Calu3 (cell line): ENCODE measurements at places on chromosomes 12 and 14.

DNA sequence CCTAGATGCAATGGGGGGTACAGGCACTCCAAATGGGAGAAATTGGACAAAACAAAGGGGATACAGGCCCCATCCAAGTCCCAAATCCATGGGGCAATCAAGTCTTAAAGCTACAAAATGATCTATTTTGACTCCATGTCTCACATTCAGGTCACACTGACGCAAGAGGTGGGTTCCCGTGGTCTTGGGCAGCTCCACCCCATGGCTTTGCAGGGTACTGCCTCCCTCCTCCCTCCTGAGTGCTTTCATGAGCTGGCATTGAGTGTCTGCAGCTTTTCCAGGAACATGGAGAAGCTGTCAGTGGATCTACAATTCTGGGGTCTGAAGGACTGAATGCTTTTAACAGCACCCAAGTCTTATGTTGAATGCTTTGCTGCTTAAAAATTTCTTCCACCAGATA, 274.5 kb upstream of the LRIG3 start:
- no peak for DNase-seq

DNA sequence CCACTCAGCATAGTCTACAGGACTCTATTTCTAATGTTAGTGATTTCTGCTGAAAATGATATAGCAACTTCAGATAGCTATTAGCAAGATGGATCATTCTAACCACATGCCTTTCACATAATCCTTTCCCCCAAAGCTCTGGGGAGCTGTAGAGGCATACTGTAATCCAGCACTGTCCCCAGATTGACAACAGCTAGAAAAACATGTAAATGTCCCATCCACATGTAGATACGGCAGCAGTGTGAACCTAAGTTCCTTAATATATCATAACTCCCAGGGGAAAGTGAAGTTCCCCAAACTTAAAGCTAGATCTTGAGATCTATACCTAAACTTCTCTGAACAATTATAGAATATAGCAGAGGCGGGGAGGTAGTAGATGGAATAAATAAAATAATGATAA, 14.0 kb downstream of the ZNF664 start:
- no peak for DNase-seq

GRCh38 chr14:100604121-100604501, 16.9 kb upstream of the BEGAIN start:
- DNase-seq = no peak

DNA sequence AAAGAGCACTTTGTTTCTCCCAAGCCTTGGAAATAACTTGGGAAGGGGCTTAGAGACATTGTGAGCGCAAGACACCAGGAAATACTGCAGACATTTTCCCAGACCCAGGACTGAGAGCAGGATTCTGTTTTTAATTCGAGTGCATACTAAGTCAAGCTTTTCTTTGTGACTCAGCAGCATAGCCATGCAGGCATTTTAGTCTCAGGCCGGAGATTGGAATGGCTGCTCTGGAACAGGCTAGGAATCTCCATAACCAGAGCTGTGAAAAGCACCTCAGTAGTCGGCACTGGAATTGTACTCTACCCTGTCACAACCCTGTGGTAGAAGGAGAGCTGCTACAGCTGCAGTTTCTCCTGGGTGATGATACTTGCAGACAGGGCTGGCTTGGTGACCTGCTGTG, 28.9 kb upstream of the GARIN6 start:
- no peak for DNase-seq

GRCh38 chr14:22047115-22047514, 373.5 kb upstream of the OR4E1 start:
- DNase-seq = peak; percentile 27

GRCh38 chr12:26124446-26125399, at the start of gene BHLHE41:
Gene BHLHE41 (minus strand): TSS chr12:26125037. CDS start chr12:26124779, 258 bp downstream.
- peak; percentile 83 for DNase-seq

GRCh38 chr12:108773798-108774788, 42.8 kb upstream of the CORO1C start:
- peak; percentile 57 for DNase-seq

DNA sequence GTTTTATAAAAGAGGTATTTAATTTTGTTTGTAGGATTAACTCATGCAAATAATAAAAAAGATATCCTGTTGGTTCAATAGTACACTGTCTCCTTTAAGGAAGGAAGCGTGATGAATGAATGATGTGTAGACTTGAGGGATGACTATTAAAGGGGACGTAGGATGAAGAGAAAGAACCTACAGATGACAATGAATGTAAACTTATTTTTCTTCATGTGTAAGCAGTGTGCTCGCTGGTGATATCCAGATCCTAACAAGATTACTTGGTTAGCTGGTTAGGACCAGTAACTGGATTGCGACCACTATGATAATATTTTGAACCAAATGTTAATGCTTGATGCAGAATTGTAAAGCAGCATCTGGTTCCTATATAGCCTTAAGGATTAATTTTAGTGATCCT, 2.6 kb downstream of the ARF6 start:
- DNase-seq = no peak

GRCh38 chr14:104378698-104379113, 200.9 kb upstream of the C14orf180 start:
- DNase-seq = no peak

- DNase-seq = no peak
Observed at GRCh38 chr12:13591488-13591887, 389.9 kb downstream of the GRIN2B start.

- no peak for DNase-seq
Observed at GRCh38 chr12:46874642-46875041, 48.8 kb upstream of the SLC38A4 start.

DNA sequence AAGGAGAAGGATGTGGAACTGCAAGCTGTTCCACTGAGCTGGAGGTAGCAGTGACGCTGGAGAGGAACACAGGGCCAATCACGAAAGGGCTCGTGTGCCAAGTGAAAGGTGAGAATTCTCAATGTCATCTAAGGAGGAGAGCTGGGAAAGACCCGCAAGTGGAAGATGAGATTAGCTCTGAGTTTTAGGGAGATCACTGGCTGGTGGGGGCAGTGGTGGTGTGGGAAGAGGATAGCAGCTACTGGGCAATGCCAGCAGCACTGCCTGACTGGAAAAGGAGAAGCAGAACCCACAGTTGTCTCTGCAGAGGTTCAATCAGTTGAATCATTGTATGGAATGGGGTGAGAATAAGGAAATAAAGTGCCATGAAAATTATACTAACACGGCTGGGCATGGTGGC, 27.8 kb downstream of the SLC25A47 start:
- no peak for DNase-seq

GRCh38 chr12:77998236-77998786, 167.6 kb downstream of the NAV3 start:
- DNase-seq = no peak

- DNase-seq = no peak
Observed at GRCh38 chr12:131389054-131390013, 321.6 kb upstream of the SFSWAP start.

DNA sequence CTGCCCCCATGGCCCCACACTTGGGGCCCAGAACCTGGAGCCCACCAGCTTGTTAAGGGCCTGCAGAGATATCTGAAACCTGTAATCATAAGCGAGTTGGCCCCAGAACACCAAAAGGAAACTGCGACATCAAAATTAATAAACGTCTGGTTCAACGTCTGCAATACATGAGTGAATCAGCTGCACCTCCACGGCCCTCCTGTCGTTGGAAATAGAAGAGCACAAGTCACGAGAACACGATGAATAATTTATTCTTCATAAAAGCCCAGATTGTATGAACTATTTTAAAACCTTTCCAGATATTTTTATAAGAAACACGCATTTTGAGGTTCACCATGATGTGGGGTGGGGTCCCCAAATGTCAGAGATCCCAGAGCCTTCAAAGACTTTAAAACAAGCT, 9.7 kb upstream of the CMKLR1 start:
- DNase-seq = no peak

- no peak for DNase-seq
Observed at GRCh38 chr14:28762303-28762954, 4.2 kb upstream of the FOXG1 start.

GRCh38 chr12:82412246-82412645, 53.9 kb downstream of the METTL25 start:
- peak; percentile 41 for DNase-seq

DNA sequence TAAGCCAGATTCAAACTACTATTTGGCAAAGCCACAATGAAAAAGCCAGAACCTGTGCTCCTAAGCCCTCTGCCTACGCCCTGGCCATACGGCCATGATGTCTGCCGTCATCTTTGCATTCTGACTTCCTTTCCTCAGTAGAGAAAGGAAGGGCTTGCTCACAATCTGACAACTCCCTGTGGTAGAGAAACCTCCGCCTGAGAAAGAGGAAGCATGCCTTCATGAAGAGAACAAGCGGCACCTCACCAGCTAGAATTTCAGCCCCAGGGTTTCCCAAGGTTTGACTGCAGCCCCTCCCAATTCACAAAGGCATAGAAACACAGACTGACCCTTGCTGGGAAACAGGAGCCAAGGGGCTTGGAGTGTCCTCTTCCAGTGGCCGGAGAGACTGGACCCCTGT, 25.7 kb downstream of the TEP1 start:
- DNase-seq = no peak

- no peak for DNase-seq
Observed at GRCh38 chr14:74314576-74314975, 11.8 kb upstream of the ABCD4 start.

- DNase-seq = no peak
Observed at GRCh38 chr12:95385246-95386035, 88.5 kb upstream of the METAP2 start.

DNA sequence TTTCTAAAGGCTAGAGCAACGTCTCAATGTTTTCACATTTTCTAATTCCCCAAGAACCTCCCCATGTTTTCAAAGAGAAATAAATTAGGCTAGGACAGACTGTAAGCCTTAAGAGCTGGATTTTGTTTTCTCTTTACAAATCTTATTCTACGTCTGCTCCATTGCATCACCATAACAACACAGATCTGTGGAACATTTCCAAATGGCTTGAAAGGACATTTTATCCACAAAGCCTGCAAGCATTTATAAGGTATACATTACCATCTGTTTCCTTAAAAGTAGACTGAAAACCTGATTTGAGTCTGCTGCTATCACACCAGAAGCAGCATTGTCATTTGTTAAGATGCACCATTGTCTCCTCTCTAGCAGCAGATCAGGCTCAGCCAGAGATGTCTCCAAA, 115.3 kb upstream of the PLEKHA5 start:
- DNase-seq = no peak

DNA sequence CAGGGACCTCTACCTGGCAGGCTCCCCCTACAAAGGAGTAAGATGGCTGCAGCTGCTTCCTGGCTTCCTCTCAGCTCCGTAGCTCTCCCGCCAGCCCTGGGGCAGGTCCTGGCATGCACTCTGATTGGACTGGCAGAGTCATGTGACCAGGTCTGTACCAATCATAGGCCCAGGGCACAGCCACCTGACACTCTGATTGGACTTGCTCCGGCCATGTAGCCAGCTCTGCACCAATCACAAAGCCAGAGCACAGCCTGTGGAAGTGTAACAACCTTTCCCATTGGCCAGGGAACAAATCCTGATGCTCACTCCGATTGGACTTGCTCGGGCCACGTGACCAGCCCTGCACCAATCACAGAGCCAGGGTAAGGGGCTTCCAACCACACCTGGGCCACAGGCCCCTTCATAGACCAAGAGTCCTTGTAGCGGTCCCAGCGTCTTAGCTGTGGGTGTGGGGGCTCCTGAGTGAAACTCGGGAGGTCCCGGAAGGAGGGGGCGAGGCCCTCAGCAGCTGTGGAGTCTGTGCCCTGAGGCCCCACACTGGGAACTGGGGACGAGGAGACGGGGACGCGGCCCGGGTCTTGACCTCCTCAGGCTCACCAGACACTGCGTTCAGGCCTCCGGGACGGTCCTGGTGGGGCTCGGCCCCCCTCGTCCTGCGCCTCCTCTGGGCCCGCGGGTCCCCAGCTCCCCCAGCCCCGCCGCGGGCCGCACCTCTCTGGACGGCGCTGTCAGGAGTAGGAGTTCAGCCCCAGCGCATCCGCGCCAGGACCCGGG, 210.6 kb downstream of the ADGRD1 start:
- no peak for DNase-seq

GRCh38 chr12:101498252-101498651, 23.1 kb downstream of the SPIC start:
- DNase-seq = no peak

GRCh38 chr12:60947533-60947932, 1312.7 kb upstream of the USP15 start:
- DNase-seq = no peak

DNA sequence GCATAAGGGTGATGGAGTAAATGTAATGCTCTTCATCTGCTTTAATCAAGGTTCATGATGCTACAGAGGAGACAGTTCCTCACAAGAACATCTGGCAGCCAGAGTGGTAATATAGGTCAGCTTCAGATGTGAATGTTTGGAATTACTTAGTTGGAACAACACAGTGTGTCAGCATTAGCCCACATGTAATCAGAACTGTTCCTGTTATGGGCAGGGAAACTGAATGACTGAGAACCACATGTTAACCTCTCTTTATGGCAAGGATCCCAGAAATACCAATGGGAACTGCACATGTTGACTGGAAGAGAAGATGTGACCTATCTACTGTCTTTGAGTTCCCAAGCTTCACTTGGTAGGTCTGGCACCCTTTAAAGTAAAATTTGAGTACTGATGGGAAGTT, 390.1 kb upstream of the PDE3A start:
- no peak for DNase-seq

DNA sequence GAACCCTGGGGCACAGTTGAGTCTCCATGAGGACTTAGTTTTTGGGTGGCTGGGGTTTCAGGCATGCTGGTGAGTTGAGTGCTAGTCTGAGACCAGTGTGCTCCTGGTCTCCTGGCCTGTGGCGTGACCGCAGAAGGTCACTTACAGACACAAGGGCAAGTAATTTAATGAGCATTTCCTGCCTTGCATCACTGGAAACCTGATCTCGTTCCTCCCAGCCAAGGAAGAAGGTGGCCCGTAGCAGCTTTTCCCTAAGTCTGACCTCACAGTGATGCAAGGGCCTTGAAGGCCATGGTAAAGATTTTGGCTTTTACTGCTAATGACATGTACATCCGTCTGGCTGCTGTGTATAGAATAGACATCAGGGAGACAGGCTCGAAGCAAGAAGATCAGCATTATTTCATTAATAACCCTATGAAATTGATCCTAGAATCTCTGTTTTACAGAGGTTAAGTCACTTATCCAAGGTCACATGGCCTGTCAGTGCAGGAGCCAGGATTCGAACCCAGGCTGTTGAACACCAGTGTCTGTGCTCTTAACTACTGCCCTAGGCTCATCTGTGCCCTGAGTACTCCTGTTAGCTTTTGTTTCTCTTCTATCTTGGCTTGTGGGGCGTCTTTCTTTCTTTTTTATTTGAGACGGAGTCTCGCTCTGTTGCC, 4.6 kb downstream of the TMEM120B start:
- DNase-seq = peak; percentile 15

GRCh38 chr12:128796439-128797118, 27.2 kb downstream of the SLC15A4 start:
- no peak for DNase-seq

GRCh38 chr14:96324219-96324618, 38.9 kb downstream of the ATG2B start:
- DNase-seq = no peak

DNA sequence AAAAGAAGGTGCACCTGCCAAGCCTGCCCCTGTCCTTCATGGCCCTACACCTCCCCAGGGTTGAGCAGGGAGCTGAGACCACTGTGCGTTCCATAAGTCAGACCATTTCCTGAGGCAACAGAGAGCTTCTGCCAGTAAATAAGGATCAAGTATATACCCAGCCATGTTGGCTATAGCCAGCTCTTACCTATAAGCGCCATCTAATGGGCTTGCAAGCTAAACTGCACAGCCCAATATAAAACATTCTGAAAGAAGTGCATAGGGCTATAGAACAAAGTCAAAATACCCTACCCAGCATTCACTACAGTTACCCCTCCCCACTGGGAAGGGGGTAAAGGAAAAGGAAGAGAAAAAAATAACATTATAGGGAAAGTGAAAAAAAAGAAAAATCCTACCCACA, 59.3 kb upstream of the SCAF11 start:
- no peak for DNase-seq
